ENCODE measurements at places on chromosomes 16 and 17. TPM values are rescaled to one million over a fixed set of nuclear protein-coding genes. Genes with fewer than 3 reads are reported as not detected.

DNA sequence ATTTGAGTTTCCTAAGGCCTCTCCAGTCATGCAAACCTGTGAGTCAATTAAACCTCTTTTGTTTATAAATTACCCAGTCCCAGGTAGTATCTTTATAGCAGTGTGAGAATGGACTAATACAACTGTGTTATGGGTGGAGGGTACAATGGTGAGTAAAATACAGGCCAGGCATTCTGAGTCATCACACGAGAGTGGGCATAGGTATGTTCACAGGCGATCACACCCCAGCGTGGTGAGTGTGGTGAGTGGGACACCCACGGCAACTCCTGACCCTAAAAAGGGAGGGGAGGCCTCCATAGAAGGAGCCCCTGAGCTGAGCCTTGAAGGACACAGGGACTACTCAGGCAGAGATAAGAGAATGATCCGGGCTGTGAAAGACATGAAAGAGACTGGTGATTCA is 22.6 kb upstream of the MAPT start:
- DNase-seq = no peak

GRCh38 chr17:40850293-40850972 is 16.6 kb downstream of the KRT12 start:
- peak; percentile 70 for DNase-seq

GRCh38 chr16:16120044-16120381 is 103.3 kb downstream of the ABCC6 start:
- no peak for DNase-seq

DNA sequence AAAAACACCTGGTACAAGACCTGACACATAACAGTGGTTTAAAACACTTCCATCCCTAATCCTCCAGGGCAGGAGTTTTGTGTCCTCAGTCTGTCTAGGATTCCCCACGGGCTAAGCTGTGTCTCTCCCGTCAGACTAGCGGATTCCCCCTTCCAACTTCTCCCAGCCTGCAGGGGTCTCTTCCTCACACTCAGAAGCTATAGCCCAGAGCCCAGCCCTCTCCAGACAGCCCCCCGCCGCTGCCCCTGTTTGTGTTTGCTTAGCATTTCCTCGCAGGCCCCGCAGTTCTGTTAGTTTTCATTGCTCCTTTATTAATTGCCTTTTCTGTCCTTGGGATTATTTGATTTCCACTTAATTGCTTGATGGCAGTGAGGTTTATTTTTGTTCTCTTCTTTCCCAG is 91.2 kb downstream of the TMEM132E start:
- DNase-seq = no peak

Gene ZNF469
- 1.4 TPM for total RNA-seq

Gene TEKT1
- total RNA-seq = not detected

Gene ABCA3
- total RNA-seq = 0.18 TPM

DNA sequence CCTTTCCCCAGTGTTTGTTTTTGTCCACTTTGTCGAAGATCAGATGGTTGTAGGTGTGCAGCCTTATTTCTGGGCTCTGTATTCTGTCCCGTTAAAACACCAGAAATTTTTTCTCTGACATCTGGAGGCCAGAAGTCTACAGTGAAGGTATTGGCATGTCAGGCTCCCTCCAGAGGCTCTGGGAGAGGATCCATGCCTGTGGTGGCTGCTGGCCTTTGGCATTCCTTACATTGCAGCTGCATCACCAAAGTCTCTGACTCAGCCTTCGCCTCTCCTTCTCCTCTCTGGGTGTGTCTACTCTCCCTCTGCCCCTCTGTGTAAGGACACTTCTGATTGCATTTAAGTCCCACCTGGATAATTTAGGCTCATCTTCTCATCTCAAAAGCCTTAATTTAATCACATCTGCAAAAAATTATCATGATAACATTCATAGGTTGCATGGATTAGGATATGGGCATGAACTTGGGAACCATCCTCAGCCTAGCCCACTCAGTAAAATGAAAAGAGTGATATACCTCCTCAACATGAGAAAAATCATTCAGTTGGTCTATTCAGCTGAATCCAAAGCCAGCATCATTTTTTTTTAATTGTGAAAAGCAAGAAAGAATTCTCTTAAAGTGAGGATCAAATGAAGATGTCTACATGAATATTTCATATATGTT is 78.0 kb downstream of the MAP2K6 start:
- peak; percentile 88 for DNase-seq

DNA sequence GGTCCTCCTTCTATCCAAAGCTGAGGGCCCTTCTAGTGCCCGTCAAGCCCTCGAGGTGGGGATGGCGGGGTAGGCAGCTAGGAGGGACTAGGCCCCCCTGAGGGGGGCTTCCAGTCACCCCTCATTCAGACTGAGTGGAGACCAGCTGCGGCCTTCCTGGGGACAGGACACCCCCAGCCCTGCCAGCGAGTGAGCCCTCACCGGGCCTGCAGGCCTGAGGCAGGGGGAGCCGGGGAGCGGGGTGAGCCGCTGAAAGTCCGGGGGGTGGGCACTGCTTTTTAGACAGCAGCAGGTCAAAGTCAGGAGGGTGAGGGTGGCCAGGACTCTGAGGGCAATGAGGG is 8.7 kb upstream of the KREMEN2 start:
- no peak for DNase-seq

GRCh38 chr17:63697341-63698286 is 2.3 kb downstream of the LIMD2 start:
- DNase-seq = no peak

Gene KRT33A
- not detected for total RNA-seq

DNA sequence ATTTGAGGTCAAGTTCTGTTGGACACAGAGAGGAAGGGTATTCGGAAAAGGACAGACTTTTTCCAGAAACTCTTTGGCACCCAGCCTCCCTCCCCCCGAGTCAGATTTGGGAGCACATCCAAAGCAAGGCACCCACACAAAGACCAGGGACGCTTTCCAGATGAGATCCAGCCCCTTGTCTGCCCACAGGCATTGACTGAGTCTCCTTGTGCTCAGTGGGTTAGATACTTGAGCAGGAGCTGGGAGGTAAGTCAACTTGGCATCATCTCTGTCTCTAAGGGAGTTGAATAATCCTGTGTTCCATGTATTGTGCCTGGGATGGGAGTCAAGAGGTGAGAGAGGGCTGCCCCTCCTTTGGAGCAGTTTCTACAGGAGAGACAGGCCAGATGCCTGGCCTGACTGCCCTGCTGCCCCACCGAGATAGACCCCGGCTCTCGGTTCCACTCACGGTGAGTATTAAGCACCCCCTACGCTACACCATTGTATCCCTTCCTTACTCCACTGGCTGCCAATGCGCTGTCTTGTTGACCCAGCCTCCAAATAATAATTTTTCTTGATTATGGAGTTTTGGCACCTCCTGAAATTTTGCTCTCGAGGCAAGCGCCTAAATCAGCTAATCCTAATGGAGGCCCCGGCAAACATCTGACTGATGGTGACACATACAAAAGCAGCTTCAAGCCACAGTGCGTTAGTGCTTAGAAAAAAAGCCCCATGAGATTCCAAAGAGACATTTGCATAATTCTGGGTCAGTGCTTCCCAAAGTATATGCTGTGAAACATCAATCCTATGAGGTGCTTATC is 29.6 kb upstream of the MAP3K14 start:
- peak; percentile 8 for DNase-seq

DNA sequence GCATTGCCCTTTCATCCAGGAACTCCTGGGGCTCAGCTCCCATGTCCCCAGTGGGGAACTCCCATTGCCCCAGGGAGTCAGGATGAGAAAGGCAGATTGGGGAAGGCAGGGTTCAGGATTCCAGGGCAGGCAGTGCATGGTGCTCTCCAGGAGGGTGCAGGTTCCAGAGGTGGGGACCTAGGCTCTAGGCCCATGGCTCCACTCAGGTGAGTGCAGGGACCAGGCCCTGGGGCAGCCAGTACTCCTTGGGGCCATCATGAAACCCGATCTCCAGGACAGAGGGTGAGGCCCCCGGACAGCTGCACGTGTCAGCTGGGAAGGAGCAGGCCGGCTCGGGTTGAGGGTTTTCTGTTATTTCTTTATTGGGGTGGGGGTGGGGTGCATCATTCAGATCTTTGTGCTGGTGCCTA is 1.3 kb upstream of the MTSS2 start:
- no peak for DNase-seq

GRCh38 chr17:9513266-9513665 is 62.4 kb downstream of the STX8 start:
- DNase-seq = peak; percentile 22

DNA sequence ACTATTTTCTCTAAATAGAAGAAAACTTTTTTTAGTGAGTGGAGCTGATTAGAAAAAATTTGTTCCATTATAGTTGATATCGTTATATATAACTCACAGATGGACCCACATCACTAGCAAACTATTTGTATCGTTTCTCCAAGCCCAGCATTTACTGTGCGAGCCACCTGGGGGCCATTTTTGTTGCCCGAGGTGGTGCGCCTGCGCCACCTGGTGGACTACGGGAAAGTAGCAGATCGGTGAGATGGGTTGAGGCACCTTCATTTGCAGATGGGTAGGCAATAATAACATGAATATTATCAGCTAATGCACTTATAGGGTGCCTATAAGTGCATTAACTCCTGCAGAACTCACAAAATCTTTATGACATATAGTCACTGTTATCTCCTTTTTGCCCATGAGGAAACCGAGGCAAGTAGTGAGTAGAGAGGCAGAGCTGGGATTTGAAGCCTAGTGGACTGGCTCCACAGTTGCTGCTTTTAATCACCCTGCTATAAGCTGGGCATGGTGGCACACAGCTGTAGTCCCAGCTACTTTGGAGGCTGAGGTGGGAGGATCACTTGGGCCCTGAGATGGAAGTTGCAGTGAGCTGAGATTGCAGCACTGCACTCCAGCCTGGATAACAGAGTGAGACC is 23.2 kb upstream of the NTN1 start:
- DNase-seq = peak; percentile 27

Gene ADAP2
- 1.1 TPM for total RNA-seq

DNA sequence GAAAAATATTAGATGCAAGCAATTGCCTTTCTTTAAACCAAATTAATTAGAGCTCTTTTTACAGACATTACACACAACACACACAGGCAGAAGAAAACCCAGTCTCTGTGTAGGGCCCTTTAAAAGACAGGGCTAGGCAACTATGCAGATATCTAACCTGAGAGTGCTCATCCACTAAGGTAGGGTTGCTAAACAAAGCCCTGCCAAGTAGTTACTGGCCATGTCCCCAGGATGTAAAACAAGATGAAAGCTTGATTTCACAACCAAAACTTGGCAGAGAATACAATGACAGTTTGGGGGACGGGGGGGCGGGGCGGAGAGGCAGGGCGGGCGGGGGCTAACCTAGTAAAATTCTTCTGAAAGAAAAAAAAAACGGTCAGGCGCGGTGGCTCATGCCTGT is 669.0 kb upstream of the CA10 start:
- DNase-seq = no peak

GRCh38 chr16:19912455-19913339 is 28.0 kb upstream of the GPRC5B start:
- DNase-seq = peak; percentile 64

- DNase-seq = no peak
These were observed 31.5 kb upstream of the ASGR2 start for GRCh38 chr17:7146115-7146514.

Gene EXOC3L1
- not detected for total RNA-seq

- no peak for DNase-seq
These were observed 319.2 kb downstream of the SOX9 start for GRCh38 chr17:72439893-72440502.

DNA sequence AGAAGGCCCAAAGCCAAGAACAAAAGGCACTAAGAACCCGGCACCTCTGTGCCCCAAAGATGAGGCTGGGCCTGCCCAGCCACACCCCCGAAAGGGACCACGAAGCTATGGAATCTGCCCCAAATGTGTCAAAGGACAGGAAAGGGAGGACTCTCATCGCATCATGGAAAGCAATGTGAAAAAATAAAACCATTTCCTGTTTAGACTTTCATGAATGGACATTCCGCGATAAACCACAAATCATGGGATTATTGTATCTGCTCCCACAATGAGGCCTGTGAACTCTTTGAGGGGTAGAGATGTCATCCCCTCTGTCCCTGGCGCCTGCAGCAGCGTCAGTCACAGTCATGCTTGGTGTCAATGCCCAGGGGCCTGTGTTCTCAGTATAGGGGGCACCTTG is 135.0 kb downstream of the COPRS start:
- DNase-seq = peak; percentile 75

GRCh38 chr17:46792071-46792470 is 26.4 kb downstream of the WNT3 start:
- no peak for DNase-seq

GRCh38 chr17:45218895-45219661 is 2.6 kb upstream of the FMNL1 start:
- DNase-seq = peak; percentile 77

All from IMR-90 (cell line).